ENCODE measurements at places on chromosomes 12 and 14.
A peak's percentile ranks its signal among the peaks of the same experiment; 100 is the strongest.

- no peak for DNase-seq
Measured at GRCh38 chr12:56763753-56764657, 881 bp downstream of the HSD17B6 start.

- DNase-seq = no peak
Measured at GRCh38 chr12:49869816-49870500, 27.1 kb upstream of the BCDIN3D start.

DNA sequence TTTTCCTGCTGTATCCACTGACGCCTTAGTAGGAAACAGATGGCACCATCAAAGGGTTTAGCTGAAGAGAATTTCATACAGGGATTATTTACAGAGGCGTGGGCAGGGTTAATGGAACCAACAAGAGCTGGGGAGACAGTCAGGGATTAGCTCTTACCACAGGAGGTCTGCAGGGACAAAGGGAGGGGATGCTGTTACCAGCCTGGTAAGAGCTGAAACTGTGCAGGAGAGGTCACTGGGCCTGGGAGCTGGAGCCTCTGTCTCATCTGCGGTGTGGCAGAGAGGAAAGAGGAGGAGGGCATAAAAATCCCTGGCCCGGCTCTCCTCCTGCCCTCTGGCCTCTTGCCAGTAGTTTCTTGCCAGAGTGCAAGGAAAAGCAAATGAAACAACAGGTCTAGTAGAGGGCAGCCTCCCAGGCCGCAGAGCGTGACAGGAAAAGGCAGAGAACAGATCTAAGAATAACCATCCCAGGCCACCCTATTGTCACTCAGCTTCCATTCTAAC lies 18.9 kb upstream of the POC1B start:
- DNase-seq = no peak

- no peak for DNase-seq
Measured at GRCh38 chr12:88729196-88729595, 148.9 kb upstream of the KITLG start.

DNA sequence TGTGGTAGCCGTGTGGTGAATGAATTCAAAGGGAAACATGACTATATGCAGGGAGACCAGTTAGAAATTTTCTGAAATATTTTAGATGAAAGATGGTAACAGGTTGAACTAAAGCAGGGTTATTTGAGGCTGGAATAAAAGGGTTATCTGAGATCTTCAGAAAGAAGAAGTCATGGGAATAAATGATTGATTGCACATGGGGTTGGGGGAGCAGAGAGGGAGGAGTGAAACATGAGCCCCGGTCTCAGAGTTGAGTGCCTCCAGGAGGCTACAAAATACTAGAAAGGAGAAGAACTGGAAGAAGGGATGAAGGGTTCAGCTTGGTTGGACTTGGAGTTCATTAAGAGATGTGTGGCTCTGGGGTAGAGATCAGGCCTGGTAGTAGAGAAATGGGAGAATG lies 16.3 kb upstream of the FGF23 start:
- no peak for DNase-seq

DNA sequence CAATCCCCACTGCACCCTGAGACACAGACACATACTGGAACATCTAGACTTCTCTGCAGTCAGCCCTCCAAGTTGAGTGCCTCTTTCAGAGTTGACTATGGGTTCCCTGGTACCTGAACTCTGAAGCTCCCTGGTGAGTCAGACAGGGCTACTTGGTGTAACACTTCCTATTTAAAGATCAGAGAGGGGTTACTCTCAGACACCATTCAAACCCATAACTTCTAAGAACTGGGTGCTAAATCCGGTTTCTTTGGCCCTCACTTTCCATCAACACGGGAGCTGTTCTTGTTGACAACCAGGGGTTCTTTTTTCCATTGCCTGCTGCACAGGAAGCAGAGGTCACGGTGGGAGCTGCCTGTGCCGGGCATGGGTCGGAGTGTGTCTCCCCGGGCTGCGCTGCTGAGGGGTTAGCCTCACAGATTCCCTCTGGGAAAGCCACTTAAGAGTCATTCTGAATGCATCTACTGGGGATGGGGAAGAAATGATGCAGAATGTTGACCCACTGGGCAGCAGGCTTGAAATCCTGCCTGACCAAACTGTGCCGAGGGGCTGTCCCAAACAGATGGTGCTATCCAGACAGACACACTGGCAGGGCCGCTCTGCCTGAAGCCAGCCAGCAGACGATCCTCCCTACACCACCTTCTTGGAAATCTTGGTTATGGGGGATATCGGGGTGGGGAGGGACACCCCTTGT lies 74.1 kb downstream of the PITPNM2 start:
- DNase-seq = no peak

- DNase-seq = no peak
Measured at GRCh38 chr14:92426237-92426636, 87.3 kb upstream of the RIN3 start.

DNA sequence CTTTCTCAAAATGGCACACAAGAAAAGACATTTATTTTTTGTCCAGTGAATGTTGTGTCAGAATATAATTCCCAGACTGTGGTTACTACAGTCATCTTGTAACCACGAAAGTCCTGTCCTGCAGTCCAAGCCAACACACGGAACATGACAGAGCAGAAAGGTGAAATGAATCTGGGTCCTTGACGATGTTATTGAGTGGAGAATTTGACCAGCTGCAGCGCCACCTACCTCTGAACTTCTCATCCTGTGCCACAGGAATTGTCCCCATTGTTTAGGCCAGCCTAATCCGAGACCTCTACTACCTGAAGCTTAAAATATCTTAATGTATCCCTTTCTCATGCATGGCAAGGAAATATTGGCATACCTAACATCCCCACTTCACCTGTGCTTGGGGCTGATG lies 64.1 kb upstream of the OTX2 start:
- peak; percentile 35 for DNase-seq

- no peak for DNase-seq
Measured at GRCh38 chr14:78637908-78638475, 467.8 kb downstream of the NRXN3 start.

DNA sequence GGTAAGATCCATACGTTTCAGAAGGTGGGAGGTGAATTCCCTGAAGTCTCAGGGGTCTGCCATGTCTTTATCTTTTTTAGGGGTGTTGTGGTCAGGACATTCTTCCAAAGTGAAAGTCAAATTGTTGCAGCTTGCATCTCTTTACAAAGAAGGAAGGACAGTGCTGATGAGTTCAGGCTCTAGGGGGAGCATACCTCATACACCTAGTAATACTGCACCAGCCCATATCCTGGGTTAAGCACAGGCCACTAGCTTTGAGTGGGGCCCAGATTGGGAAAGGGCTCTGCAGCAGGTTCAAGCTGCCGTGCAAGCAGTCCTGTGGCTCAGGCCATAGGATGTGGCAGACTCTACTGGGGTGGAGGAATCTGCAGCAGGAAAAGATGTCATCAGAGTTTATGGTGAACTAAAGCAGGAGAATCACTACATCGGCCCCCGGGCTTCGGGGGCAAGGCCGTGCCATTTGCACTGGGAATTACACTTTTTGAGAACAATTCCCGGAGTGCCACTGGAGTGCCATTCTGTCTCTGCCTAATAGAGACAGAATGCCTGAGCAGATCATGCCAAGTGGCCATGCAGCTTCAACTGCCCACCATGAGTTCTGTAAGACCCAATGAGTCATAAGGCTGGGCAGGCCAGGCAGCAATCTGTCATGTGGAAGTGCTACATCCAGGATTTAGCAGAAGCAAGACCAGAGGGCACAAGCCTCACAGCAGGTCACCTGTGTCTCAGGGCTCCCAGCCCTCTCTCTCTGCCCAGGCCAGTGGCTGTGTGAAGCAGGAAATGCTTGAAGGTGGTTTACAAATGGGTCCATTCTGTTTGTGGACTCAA lies 32.3 kb downstream of the DIO3 start:
- DNase-seq = no peak

DNA sequence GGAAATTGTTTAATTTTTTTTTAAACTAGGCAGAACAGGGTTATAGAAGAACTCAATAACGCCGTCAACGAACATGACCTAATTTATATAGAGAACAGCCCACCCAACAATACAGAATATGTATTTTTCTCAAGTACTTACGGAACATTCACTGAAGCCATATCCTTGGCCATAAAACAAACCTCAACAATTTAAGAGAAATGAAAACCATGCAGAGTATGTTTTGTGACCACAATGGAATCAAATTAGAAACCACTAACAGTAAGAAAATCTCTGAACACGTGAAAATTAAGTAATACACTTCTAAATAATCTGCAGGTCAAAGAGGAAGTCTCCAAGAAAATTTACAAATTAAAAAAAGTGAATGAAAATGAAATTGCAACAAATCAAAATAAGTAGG lies 9.4 kb downstream of the SART3 start:
- DNase-seq = no peak

Measured in NCI-H1930 (cell line).